ENCODE measurements at places on chromosomes 3 and 15. TPM values are rescaled to one million over a fixed set of nuclear protein-coding genes. Genes with fewer than 3 reads are reported as not detected.

DNA sequence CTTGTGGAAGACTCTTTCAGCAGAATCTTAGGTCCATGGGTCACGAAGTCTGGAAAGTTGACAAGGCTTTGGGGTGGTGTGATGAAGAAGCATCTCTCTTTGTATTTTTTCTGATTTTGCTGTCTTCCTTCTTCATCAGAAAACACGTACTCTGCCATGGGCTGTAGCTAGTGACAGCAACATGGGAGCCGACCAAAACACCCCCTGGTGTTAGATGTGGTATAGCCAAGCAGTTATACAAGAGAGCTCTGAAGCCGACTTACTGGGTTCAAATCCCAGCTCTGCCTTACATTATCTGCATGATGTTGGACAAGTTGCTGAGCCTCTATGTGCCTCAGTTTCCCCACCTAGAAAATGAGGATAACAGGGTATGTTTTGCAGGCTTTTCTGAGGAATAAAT is 32.9 kb upstream of the LYZL4 start:
- no peak for DNase-seq

GRCh38 chr3:129592381-129593131 is 13.9 kb downstream of the PLXND1 start:
- peak; percentile 61 for DNase-seq

GRCh38 chr15:94383041-94383440 is 151.7 kb downstream of the MCTP2 start:
- no peak for DNase-seq

GRCh38 chr3:144369129-144369879 is 397.7 kb downstream of the DIPK2A start:
- no peak for DNase-seq

DNA sequence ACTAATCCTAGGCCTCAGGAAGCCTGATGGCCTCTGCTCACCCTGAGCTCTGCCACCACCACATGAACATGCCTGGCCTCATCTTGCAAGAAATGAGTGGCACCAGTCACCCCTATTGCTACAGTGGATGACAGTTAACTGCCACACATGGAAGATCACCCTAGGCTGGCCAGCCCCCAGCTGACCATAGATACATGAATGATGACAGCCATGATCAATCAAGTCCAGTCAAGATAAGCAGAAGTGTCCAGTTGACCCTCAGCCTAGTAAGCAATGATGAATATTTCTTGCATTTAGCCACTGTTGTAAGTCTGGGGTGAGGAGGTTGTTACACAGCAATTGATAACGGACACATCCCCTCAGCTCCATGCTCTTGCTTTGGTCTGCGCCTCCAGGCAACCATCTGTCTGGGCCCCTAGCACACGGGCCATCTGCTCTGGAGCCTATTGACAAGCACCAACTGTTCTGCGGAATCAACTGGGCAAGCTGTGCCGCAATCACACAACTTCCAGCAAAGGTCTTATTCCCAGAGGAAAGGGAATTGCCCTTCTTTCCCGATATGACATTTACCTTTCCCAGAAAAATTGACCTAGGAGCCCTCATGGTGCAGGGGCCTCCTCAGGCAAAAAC is 2.2 kb upstream of the LYZL4 start:
- DNase-seq = no peak

Gene SLC28A1
- total RNA-seq = not detected

Gene CAMKV
- total RNA-seq = not detected

Gene OR4F6
- total RNA-seq = not detected

Gene AGBL1
- total RNA-seq = not detected

Gene DLL4
- 5.5 TPM for total RNA-seq

Gene TMEM207
- total RNA-seq = not detected

Gene SLC22A13
- 0.43 TPM for total RNA-seq

Gene CCR9
- total RNA-seq = not detected

Measured in fibroblast of villous mesenchyme (primary cell).